ENCODE measurements at places on chromosomes 1 and 21.

- no peak for DNase-seq
Measured at GRCh38 chr1:207059881-207060280, 6.8 kb downstream of the PFKFB2 start.

DNA sequence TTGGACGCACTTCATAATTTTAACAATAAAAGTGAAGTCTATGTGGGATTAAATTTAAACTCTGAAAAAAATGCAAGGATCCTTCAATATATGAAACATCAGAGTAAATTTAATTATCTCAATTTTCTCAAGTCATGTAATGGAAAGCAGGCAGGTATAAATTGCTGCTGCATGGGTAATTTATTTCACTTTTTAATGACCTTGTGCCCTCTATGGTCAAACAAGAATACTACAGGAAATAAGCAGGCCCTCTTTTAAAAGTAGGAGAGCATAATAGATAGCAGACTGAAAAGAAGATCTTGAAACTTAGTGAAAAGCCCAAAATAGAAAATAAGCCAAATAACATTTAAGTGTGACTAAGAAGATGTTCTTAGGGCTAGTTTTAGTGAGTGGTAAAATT is 22.9 kb downstream of the BCAS2 start:
- DNase-seq, result no peak

DNA sequence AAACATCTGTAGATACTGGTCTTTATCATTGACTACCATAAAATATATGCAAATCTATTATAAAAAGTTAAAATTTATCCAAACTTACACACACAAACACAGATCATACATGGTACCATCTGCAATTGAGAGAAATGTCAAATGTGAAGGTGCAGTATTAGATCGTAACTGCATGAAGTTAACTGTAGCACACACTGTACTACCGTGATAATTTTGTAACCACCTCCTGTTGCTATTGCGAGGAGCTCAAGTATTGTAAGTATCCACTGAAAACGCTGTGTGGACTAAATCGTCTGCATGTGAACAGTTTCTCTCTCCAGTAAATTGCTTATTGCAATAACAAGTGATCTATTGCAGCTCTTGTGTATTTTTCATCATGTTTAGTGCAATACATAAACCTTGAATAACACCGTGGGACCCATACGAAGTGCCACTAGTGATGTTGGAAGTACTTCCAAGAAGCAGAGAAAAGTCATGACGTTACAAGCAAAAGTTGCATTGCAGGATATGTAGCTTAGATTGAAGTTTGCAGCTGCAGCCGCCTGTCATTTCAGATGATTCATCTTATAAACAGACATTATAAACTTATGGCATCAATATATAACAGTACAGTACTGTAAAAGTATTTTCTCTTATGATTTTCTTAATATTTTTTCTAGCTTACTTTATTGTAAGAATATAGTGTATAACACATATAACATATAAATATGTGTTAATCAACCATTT is 172.9 kb downstream of the SDCCAG8 start:
- DNase-seq, result no peak

GRCh38 chr1:211515090-211516023 is 23.4 kb upstream of the RD3 start:
- peak; percentile 70 for DNase-seq

DNA sequence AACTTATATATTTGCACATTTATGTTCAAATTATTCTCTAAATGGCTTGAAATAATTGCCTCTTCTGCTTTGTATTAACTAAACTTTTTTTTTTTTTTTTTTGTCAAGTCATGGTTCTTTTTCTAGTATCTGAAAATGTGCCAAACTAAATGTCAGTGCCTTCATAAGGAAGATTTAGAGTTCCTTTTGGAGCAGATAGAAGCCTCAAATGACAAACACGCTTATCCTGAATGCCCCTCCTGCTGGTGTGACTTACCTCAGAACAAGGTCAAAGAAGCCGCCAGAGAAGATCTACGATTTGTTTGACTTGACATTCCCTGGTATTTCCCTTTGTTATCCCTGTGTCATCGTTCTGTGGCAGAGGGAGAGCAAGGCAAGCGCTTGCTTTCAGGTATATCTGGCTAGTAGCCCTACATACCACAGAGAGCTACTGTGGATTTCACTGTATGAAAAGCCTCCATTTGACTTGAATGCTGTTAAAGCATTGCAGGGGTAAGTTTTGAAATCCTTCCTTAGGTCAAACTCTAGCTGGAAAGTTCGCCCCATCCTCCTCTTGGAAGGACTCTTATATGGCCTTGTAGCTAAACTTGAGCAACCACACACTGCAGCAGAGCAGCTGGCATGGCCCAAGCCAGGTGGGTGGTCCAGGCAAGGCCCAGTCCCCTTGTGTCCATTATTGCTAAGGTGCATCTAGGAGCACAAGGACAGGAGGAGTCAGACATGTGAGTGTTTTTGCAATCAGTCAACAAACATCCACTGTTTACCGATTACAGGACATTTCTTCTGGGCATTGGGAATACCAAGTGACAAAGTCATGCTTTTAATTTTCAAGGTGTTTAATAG is 285.4 kb upstream of the USP25 start:
- no peak for DNase-seq

DNA sequence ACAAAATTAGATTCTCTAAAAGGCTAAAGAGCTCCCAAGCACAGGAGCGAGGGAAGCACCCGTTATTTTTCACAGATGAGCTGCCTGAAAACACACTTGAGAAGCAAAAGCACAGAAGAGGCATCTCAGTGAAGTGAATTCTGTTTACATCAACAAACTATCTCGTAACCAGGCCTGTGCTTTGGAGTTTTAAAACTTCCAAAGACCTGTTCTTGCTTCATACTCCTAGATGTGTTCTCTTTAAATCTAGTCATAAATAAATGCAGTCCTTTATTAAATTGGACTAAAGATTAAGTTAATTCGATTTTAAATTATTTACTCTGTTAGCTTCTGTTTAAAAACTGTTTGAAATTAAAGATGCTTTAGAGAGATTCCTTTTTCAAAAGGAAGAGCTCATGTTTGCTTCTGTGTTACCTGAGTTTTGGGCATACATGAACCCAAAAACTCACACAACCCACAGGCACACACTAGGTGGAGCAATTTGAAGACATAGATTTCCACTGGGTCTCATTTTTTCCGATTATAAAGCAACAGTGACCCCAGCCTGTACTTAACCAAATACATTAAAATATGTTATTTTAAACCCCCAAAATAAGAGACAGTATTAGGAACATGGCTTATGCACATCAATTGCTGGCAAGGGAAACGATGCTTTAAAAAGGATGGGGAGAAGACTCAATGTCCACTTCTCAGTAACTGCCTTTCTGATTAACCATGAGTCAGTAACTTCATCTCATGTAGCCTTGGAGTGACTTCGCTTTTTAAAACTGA is 648.2 kb downstream of the SMYD3 start:
- no peak for DNase-seq

DNA sequence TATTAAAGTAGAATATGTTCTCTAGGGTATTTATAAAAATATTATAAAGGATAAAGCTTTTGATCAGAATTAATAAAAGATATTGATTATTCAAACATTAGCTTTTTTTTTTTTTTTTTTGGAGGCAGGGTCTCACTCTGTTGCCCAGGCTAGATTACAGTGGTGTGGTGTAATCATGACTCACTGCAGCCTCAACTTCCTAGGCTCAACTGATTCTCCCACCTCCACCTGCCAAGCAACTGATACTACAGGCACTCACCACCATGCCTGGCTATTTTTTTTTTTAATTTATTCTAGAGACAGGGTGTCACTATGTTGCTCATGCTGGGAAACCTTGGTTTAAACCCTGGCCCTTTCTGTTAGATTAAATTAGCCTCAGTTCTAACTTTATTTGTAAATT is 188.3 kb downstream of the CLEC20A start:
- DNase-seq, result no peak

- no peak for DNase-seq
Measured at GRCh38 chr1:56147459-56147858, 431.9 kb downstream of the PLPP3 start.

DNA sequence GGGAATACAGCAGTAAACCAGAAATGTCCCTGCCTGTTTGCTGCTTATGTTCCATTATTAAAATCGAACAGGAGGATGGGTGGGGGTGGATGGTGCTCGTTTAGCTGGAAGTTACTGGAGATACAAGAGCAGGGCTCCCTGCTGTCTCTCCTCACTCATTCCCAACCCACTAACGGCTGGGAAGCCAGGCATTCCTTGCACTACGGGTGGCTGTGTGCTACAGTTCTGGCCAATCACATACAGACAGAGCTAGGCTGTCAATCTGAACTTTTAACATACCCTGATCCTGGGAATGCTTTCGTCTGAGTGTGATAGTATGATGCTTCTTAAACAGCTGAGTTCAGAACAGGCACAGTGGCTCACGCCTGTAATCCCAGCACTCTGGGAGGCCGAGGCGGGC is 7.0 kb downstream of the SIPA1L2 start:
- no peak for DNase-seq

- DNase-seq, result no peak
Measured at GRCh38 chr1:50471967-50472366, 48.7 kb upstream of the DMRTA2 start.

DNA sequence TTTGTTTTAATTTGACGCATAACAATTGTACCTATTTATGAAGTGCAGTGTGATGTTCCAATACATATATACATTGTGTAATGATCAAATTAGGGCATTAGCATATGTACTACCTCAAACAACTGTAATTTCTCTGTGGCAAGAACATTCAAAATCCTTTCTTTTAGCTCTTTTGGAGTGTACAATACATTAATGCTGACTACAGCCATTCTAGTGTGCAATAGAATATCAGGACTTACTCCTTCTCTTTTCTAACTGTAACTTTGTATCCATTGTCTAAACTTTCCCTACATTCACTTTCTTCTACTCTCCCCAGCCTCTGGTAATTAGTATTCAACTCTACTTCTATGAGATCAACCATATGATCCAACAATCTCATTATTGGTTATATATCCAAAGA is 1177.4 kb downstream of the KCNT2 start:
- DNase-seq, result no peak

GRCh38 chr1:47772960-47773682 is 224.1 kb downstream of the TRABD2B start:
- no peak for DNase-seq

DNA sequence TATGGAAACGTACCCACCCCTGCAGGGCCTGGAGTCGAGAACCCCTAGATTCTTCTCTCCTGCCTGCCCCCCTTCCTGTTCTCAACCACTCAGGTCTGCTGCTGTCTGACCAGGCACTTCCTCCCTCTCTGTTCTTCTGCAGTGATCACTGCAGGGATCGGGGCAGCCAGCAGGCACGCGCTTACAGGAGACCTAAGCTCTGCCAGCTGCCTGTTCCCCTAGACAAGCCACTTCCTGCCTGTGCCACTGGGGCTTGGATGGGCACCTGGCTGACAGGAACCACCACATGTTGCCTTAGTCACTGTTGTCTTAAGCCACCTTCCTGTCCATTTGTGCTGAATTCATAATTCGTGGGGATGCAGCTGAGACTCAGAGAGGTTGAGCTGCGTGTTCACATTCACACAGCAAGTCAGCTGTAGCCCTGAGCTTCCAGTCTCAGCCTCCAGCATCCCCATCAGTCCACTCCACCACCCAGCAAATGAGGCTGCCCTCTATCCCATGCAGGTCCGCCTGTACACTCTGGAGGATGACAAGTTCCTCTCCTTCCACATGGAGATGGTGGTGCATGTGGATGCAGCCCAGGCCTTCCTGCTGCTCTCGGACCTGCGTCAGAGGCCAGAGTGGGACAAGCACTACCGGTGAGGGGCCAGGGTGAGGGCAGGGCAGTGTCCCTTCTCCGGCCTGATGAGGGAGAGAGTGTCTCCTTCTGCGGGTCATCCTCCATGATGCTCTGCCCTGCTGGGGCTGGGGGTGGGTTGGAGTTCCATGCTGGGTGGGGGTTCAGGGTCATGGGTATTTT is 18.6 kb downstream of the FAM151A start:
- no peak for DNase-seq

Data from activated T-helper 9 cell treated with anti-CD3 and anti-CD28 coated beads, Interleukin-2, amount 50 U/mL, for 16 hours (primary cell).